ENCODE measurements at places on chromosomes 1 and 21.

- DNase-seq = no peak
These were observed 137.7 kb downstream of the NAV1 start for GRCh38 chr1:201676641-201677040.

GRCh38 chr1:111843177-111843576, 87.5 kb downstream of the DDX20 start:
- DNase-seq = no peak

DNA sequence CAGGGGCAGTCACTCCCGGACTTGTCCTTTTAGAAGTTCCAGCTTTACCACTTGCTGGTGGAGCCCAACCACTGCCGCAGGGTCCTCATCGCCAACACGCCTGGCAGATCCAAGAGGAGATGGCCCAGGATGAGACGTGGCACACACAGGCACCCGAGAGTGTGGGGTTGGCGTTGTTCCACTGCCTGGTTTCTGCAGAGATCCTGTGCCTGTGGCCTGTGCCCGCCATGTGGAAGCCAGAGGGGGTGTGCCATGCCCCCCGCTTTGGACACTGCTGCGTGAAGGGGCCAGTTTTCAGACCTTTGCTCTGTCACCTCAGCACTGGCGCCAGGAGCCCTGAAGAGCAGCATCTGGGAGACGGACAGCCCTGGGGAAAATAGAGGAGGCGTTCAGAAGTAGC, 10.8 kb downstream of the CD46 start:
- no peak for DNase-seq

DNA sequence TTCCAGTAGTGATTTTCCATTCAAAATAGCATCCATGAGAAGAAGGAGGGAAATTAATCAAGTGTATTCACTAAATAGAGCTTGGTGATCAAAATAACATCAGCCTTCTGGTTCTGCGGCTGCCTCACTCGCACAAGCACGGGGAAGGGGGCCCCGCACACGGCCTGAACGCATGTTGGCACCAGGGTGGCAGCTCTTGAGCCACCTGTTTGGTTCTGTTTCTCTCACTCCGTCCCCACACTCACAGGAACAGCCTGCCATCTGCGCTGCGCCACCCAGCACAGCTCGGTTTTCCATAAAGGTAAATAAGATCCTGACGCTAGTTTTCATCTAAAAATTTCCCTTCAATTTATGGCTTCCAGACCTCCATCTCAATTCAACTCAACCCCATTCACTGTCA, 49.4 kb downstream of the TIAM1 start:
- no peak for DNase-seq

DNA sequence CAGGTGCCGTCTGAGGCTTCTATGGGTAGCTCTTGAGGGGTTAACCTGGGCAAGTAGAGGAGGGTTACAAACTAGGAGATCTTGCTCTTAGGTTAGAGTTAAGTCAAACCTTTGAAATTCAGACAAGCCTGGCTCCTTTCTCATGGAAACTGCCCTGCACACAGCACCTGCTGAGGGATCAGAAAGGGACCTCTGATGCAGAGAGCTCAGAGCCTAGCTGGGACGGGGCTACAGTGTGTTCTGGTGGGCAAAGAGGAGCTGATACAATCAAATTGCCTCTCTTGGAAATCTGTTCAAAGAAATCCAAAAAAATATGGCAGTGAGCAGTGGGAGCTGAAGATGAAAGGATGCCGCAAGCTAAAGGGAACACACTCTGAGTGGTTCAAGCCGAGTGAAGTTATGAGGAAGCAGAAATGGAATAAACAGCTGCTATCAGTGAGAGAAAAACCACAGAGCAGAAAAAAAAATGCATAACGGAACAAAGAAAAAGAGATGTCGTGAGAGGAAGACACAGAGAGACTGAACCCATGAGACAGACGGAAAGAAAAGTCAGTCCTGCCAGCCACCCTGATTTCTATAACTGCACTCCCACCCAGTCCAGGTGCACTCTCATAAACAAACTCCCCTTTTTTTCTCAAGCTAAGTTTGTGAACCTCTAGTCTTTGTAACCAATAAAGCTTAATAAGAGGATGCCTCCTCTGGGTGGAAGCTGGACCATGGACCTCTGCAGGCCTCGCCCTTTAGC, 26.6 kb downstream of the PAFAH2 start:
- no peak for DNase-seq

GRCh38 chr1:116352349-116352813, 20.7 kb upstream of the ATP1A1 start:
- DNase-seq = no peak

DNA sequence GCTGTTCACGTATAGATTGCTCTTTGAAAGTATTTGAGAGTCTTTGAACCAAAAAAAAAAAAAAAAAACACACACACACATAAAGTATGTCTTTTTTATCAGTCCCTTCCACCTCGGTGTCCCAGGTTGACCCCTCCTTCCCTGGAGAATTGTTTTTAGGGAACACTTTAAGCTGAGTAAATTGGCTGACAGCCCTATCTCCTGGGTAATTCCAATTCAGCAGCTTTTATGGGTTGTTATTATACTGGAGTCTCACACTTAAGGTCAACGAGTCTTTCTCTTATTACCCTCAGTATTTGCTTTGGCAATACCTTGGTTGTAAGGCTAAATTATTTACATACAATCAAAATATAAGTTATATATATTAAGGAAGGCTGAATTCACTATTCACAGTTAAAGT, 69.4 kb downstream of the SLC30A10 start:
- DNase-seq = no peak

GRCh38 chr1:18560692-18561091, 70.0 kb upstream of the PAX7 start:
- no peak for DNase-seq

GRCh38 chr1:39623053-39623452, 16.4 kb downstream of the HEYL start:
- DNase-seq = no peak

- no peak for DNase-seq
These were observed 566.8 kb upstream of the TMPRSS15 start for GRCh38 chr21:18970416-18970815.

DNA sequence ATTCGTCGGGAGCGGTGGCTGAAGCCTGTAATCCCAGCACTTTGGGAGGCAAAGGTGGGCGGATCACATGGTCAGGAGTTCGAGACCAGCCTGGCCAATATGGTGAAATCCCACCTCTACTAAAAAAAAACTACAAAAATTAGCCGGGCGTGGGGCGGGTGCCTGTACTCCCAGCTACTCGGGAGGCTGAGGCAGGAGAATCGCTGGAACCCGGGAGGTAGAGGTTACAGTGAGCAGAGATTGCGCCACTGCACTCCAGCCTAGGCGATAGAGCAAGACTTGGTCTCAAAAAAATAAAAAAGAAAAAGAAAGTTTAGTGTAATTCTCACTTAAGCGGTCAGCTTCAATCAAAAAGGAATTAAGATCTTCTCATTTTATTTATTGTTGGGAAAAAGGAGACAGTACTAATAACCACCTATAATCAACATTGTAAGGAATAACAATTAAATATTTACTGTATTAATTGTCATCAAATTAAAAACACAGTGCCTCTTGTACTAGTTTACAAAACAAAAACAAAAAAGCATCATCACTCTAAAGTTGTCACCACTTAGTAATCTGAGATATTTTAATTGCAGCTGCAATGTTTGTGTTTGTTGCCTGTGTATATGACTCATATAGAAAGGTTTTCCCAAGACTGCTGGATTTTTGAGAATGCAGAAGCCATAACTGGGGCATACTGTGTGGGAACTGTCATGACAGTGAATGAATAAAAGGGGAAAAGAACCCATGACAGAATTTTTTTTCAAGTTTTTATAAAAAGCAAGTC, 3.7 kb downstream of the FBXO42 start:
- no peak for DNase-seq

GRCh38 chr1:167452483-167452882, 65.8 kb downstream of the CD247 start:
- no peak for DNase-seq

- DNase-seq = peak; percentile 84
These were observed 371 bp downstream of the SZRD1 start for GRCh38 chr1:16367258-16367967.

GRCh38 chr1:20153000-20153418, 13.9 kb downstream of the PLA2G2F start:
- no peak for DNase-seq

- DNase-seq = no peak
These were observed 11.4 kb upstream of the MNDA start for GRCh38 chr1:158819461-158820443.

- no peak for DNase-seq
These were observed 39.4 kb upstream of the GADD45A start for GRCh38 chr1:67645495-67646144.

DNA sequence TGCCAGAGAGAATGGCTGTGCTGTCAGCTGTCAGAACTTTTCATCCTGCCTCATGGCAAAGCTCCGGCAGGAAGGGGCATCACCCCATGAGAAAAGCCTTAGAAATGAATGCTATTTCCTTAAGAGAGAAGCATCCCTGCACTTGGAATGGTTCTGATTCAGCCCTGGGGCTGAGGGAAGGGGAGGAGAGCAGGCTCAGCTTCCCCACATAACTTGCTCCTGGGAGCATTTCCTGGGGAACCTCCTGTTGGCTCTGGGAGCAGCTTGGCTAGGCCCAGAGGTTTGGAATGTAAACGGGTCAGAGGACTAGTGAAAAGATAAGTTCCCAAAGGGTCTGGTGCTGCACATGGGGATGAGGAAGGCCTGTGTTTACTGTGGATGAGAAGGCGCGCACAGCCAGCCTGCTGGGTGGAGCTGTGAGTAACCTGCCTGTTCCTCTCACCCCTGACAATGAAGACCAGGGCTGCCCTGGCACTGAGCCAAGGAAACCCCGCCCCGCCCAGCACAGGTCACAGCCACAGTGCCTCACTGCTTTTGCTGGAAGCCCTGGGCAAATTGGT, 5.0 kb downstream of the PRELP start:
- DNase-seq = peak; percentile 29

- DNase-seq = no peak
These were observed 96.7 kb downstream of the ESRRG start for GRCh38 chr1:216626394-216627067.

DNA sequence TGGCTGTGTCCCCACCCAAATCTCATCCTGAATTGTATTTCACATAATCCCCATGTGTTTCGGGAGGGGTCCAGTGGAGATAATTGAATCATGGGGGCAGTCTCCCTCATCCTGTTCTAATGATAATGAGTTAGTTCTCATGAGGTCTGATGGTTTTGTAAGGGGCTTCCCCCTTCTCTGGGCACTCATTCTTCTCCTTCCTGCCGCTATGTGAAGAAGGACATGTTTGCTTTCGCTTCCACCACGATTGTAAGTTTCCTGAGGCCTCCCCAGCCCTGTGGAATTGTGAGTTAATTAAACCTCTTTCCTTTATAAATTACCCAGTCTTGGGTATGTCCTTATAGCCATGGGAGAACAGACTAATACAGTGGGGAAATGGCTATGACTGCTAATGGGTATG, 72.7 kb upstream of the ZNF648 start:
- DNase-seq = no peak

GRCh38 chr1:53127546-53127945, 14.9 kb downstream of the SLC1A7 start:
- no peak for DNase-seq

- DNase-seq = no peak
These were observed 37.6 kb downstream of the TRIM11 start for GRCh38 chr1:228368801-228369607.

- DNase-seq = no peak
These were observed 14.0 kb upstream of the ZC3H11B start for GRCh38 chr1:219626865-219627264.

DNA sequence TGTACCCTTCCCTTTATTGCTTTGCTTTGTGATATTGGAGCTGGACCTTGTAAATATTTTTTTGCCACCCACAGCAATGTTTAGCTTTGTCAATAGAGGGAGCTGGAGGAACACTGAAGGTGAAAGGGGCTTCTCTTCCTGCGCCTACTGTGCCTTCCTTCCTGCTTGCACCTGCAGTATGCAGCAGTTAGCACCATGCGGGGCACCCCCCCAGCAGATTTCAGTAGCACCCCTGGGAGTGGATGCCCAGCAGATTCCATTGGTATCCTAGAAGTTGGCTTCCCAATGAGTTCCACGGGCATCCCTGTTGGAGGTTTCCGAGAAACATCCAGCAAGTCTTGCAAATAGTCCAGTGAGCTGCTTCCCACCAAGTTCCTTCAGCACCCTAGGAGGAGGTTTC, 25.6 kb downstream of the S100A10 start:
- peak; percentile 24 for DNase-seq

DNA sequence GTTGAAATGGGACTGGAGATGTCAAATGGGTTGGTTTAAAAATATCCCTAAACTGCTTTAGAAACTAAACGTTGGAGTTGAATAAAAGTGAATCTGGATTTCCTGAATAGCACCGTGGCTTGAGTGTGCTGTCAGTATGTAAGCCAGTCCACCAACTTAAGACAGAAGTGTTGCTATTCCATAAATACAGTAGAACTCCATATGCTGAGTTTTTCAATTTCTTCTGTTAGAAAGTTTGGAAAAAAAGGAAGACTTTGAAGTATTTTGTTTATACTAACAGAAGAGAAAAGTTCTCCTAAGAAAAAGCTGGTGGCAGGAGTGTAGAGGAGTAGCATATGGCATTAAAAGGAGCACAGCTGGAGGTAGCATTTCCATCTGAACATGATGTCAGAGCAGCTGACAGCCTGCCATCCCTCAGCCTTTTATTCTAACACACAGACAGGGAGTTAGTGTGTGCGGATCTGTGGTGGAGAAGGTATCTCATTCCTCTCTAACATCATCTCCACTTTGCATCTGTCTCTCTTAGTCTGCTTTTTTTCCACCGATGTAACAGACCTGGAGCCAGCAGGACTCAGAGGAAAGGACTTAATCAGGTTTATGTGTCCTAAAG, at the start of gene ZBTB18:
Gene ZBTB18, plus strand, starts transcription at position 449 of the 610 bp plus-strand sequence. Its CDS starts 149 bp downstream, at position 598.
- DNase-seq = no peak

DNA sequence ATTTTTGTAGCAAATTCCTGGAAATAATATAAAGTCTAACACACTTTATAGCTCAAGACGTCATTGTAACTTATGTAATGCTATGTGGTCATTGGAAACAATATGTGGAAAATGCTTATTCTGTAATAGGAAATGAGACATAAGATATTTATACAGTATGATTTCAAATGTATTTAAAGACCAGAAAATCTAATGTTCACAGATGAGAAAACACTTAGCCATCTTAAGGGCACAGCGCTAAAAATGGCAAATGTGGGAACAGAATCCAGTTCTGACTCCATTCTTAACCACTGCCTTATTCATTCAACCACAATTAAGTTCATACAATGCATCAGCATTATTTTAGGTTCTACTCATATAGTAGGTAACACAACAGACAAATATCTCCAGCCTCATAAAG, 12.5 kb downstream of the CSDE1 start:
- no peak for DNase-seq

DNA sequence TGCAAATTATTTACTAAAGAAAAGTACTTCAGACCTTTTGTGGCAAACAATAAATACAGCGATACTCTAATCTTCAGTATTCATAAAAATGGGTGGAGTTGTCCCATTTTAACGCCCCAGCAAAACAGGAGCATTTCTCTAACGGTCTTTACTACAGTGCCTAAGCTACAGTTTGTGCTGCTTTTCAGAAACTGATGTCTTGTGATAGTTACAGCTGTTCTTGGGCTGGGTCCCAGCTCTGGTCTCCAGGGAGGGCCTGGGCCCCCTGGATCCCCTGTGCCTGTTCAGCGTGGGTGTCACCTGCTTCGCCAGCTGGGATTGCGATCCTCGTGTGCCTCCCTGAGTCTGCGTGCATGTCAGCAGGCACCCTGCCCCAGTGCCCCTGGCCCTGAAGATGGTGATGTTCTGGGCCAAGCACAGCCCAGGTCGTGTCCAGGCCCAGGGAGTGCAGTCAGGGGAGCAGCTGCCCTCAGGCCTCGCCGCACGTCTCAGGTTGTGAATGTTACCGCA, 64.0 kb upstream of the DIP2A start:
- DNase-seq = no peak
